NCI-H526 treated with DMSO at 0.1 percent for 48 hours (cell line): ENCODE measurements at places on chromosomes 2 and 18.

DNA sequence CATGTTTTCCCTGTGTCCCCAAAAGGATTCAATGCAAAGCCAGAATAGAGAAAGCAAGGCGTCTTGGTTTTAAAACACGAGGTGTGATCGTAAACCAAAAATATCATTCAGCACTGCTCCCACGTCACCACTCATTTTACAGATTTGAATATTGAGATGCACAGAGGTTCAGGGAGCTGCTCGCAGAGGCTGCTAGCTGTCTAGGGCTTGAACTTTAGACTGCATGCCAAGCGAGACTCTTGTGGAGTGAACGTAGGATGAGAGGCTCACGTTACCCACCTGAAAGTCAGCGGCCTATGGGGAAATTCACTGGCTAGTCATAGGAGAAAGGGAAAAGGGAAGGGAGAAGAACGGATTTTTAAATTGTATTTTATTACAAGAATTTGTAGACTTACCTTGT lies 130.1 kb downstream of the MBP start:
- peak; percentile 10 for DNase-seq

GRCh38 chr2:170142502-170142901 lies 35.4 kb upstream of the MYO3B start:
- DNase-seq, result no peak

- DNase-seq, result no peak
Measured at GRCh38 chr18:78996741-78997490, 17.3 kb downstream of the SALL3 start.

DNA sequence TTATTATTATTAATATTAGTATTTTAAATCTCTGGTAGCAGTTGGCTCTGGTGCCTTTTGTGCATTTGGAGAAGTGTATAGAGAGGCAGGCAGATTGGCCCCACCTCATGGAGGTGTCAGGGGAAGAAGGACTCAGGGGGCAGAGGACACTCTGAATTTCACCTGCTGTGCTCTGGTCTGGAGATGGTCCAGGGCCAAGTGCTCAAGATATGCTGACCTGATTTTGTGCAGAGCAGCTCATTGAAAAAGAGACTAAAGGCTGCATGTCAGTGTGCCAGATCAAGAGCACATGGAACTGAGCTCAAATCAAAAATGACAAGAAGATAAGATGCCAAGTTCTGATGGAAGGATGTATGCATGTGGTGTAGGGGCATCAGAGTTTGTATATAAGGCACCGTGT lies 323.6 kb upstream of the TNP1 start:
- no peak for DNase-seq

DNA sequence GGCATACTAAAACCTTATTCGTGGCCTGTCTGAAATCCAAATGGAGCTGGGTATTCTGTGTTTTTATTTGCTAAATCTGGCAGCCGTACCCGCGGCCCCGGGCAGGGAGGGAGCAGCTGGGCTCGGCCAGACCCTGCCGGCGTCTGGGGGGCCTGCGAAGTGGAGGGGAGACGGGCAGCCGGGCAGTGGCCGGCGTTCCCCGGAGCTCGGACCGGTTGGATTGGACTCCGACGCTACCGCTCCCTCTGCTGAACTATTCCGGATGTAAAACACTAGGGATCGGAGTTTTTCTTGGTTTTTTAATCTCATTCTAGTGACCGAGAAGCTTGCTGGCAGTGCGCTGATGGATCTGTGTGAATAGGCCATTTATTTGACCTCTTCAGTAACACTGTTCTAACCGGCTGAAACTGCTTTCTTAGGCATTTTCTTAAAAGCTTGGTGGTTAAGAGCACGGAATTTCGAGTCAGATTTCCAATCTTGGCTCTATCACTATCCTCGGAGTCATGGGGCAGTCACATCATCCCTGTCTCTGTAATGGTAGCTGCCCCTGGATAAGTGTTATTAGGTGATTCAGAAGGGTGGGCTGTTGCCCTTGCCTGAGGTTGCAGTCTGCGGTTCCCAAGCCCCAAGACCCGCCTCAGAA lies 694 bp downstream of the UNC50 start:
- DNase-seq, result no peak

- no peak for DNase-seq
Measured at GRCh38 chr2:58871469-58872142, 630.5 kb upstream of the FANCL start.

DNA sequence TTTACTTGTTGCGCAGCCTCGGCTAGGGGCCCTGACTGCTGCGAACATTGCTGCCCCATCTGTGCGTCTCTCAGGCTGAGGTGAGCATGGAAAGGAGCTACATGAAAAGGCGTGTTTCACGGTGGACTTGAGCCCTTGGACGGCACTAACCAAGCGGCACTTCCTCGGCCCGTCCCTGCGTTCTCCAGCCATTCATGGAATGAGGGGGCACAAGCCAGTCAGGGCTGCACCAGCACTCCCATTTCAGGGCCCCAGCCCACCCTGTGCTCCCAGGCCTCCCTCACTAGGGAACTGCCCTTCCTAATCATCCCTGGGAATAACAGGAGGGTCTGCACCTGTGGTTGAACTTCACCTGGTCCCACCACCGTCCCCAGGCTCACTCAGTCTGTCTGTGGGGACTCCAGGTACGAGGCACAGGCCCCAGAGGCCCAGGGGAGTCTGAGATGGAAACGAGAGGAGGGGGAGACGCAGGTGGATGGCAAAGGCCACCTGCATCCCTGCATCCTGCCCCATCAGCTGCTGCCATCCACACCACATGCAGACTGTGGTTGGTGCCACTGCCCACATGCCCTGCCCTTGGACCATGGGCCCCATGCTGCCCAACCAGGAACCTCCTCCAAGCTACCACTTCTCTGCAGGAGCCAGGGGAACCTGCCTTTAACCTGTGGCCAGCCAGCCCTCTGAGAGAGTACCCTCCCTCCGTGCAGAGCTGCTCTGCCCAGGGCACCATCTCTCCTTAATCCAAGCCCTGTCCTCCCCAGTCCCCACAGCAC lies 99.7 kb downstream of the EIPR1 start:
- DNase-seq, result no peak

DNA sequence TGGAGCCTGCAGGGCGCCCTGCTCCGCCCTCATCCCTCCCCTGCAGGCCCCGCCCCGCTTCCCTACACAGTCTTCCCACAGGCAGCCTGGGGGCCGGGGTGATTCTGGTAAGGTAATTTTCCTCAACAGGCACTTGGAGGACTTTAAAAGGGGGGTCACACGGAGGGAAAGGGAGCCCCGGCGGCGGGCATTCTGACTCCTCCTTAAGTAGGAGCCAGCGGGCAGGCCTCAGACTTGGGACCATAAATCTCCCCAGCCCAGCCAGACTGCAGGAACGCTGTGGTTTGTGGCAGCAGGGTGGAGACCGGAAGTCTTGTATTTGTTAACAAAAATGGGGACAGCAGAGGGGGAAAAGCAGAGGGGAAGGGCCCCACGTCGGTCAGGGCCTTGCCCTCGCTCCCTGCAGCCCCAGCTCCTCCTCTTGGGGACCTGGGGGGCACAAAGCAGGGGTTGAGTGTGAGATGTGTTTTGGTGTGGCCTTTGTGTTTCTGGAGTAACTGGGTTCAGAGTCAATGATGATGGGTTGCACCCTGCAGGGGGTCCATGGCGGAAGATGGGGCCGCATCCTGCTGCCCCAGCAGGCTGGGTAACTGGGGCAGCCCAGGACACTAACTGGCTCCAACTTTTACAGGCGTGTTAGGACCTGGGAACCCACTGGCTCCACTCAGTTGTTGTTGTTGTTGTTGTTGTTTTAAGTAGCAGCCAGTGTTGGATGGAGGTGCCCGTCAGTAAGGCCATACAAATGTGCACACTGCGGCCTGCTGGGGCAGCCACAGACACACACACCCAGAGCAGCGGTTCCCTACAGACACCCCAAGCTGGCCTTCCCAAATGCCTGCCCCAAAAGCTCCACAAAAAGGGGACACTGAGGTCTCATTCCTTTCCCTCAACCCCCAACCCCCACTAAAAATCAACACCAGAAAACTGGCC lies 27.7 kb downstream of the SMAD7 start:
- no peak for DNase-seq

DNA sequence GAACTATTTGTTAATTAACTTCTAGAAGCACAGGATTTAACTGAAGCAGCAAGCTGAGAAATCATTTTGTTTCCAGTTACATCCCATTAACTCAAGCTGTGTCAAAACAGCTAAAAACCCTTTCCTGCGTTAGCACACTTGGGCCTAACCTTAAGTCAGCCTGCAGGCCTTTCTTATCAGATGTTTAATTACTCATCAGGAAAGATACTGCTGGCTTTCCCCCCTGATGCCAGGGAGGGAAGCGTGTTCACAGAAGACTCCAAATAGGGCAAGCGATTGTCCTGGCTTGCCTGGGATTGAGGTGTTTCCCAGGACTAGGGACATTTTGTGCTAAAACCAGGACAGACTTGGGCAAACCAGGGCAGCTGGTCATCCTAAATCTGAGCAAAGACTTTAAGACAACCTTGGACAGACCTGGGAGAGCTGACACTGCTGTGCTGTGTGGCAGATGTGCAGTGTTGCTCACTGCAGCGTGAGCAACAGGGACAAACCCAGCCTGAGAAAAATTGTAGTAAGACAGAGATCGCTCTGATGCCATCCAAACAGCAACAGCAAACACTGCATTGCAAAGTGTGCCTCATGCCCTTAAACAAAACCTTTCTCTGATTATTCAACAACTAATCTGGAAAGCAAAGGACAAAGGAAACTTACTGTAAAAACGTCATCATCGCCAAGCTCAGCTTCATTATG lies 100.9 kb downstream of the SPRED2 start:
- no peak for DNase-seq
